ENCODE measurements at places on chromosomes 3 and 15.

GRCh38 chr3:7266551-7266950 is 405.6 kb downstream of the GRM7 start:
- no peak for DNase-seq

DNA sequence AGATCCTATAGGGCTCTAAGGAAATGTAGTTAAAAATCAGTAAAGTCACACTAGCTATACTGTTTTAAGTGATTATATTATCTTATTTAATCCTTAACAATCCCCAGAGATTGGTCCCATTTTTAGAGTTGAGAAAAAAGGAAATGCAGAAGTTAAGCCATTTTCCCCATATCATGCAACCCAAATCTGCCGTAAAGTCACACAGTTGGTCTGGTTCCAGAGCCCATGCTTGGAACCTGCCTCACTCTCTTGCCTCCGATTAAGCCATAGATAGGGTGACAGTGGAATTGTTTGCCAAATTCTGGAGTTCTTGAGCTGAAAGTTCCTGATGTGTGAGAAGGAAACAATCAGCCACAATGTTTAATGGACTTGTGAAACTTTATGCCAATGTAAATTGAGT is 2.3 kb upstream of the P2RY13 start:
- no peak for DNase-seq

DNA sequence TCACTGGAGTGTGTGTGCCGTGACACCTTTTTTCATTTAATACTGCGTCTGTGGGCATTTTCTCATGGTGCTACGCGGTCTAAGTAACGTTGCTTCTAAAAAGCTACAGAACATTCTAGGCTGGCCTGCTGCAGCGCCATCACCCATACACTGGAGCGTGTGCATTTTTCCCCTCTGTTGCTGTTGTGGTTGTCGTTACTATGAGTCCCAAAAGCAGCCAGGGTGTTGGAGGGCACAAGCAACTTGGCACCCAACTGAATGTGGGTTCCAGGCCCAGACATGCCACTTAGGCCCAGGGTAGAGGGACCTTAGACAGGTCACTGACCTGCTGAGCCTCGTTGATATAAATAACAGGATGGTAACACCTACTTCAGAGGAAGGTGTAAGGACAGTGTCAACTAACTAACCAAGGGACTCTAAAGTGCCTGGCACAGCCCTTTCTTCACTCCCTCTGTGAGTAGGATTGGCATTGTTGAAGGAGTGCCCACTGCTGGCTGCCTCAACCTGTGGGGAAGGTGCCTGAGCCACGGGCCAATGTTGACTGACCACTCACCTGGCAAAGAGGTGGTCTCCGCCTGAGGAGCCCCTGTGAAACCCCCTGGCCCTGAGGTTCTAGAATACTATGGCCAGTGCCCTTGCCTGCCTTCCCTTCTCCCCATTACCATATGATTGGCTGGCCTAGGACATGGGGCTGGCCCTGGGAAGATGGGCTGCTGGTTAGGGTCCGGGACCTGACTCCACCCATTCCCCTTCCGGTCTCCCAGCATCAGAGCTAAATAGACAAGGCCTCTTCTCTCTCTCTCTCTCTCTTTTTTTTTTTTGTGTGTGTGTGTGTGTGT is 3.5 kb downstream of the CSK start:
- no peak for DNase-seq

DNA sequence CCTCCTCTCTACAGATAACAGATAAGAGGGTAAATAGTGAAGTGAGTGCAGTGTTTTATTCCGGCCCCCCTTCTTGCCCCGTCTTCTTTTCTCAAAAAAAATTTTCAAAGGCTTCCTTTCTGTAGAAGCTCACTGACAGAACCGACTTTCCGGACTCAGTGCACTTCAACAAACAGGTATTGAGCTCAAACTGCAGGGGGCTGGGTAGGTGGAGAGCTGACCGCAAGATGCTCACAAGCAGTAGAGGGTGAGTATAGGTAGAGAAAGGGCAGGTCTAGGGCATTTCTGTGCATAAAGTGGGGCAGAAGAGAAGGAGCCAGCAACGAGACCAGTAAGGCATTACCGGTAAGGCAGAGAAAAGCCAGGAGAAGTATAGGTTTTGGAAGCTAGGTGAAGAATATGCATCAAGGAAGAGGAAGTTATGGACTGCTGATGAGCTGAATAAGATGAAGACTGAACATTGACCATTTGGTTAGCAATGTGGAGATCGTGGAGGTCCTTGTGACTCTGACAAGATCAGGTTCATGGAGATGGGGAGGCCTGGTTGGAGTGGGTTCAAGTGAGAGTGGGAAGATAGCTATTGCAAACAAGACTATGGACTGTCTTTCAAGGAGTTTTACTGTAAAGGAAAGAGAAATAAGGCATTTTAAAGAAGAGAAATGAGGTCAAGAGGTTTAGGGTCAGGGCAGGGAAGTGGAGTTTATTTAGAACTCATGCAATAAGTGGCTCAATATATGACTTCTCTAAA is 97.4 kb downstream of the ST6GAL1 start:
- DNase-seq, result no peak

GRCh38 chr3:147393943-147394883 is 12.1 kb downstream of the ZIC4 start:
- DNase-seq, result no peak

- DNase-seq, result no peak
Observed at GRCh38 chr3:140006331-140006730, 71.3 kb downstream of the CLSTN2 start.

GRCh38 chr3:10702961-10703740 is 112.9 kb upstream of the SLC6A11 start:
- DNase-seq, result no peak

- no peak for DNase-seq
Observed at GRCh38 chr15:55224892-55225291, 28.2 kb upstream of the RSL24D1 start.

GRCh38 chr3:4601892-4602291 is 108.7 kb downstream of the ITPR1 start:
- DNase-seq, result no peak
